ENCODE measurements at places on chromosomes 2 and 18.

- H3K4me3 ChIP-seq: no peak overlapping the region
- DNase-seq: no peak
- peaks cover 14% of the 10 kb centered on the region for H3K4me1 ChIP-seq
- no peak overlapping the region for H3K27ac ChIP-seq
- no peaks in the 10 kb centered on the region for H3K36me3 ChIP-seq
Measured at GRCh38 chr18:45063246-45064038, 382.8 kb downstream of the SETBP1 start.

GRCh38 chr2:129482626-129483025 lies 496.8 kb upstream of the RAB6C start:
- no peak for DNase-seq
- H3K4me3 ChIP-seq: no peak overlapping the region
- no peaks in the 10 kb centered on the region for H3K4me1 ChIP-seq
- 0 out of 2 replicates have a peak, but pooled peaks cover 4% of the 10 kb centered on the region for H3K27me3 ChIP-seq

- no peaks in the 10 kb centered on the region for H3K36me3 ChIP-seq
- H3K4me1 ChIP-seq: no peaks in the 10 kb centered on the region
- H3K27ac ChIP-seq: 0 out of 2 replicates have a peak overlapping the region, but pooled peaks have one; percentile 7
- H3K4me3 ChIP-seq: no peak overlapping the region
- peak; percentile 85 for DNase-seq
Measured at GRCh38 chr18:46073474-46074331, 1.6 kb upstream of the PSTPIP2 start.

GRCh38 chr2:44679990-44680389 lies 261.5 kb upstream of the SIX3 start:
- DNase-seq: no peak
- no peak overlapping the region for H3K4me3 ChIP-seq
- no peaks in the 10 kb centered on the region for H3K27me3 ChIP-seq
- no peaks in the 10 kb centered on the region for H3K36me3 ChIP-seq
- no peak overlapping the region for H3K27ac ChIP-seq

DNA sequence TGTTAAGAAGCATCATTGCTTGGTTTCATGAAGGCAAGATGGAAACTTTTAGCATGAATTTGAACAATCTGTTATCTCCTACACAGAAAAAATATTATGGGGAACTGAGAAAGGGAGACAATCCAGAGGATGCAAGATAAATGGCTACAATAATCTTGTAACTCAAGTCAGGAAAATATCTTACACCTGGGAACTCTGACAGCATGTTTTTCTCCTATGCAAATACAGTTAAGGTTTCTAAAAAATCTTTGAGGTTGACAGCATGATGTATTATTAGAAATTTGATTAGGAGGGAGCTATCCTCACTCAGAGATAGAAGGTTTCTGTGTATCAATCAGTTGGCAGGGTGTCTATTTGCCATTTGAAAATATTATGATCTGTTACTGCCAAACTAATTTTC lies 75.6 kb downstream of the GPD2 start:
- no peak overlapping the region for H3K4me3 ChIP-seq
- no peak for DNase-seq
- peaks cover 6% of the 10 kb centered on the region for H3K36me3 ChIP-seq
- no peak overlapping the region for H3K27ac ChIP-seq
- no peaks in the 10 kb centered on the region for H3K4me1 ChIP-seq
- H3K27me3 ChIP-seq: no peaks in the 10 kb centered on the region

- H3K4me3 ChIP-seq: peak overlapping the region; percentile 20
- H3K36me3 ChIP-seq: no peaks in the 10 kb centered on the region
- peak overlapping the region; percentile 44 for H3K27ac ChIP-seq
- peaks cover 33% of the 10 kb centered on the region for H3K4me1 ChIP-seq
- H3K27me3 ChIP-seq: no peaks in the 10 kb centered on the region
Measured at GRCh38 chr2:181946444-181947127, 39.1 kb upstream of the PPP1R1C start.

- H3K4me3 ChIP-seq: peak overlapping the region; percentile 76
- H3K27ac ChIP-seq: 0 out of 2 replicates have a peak overlapping the region, but pooled peaks have one; percentile 7
- H3K4me1 ChIP-seq: peaks cover 55% of the 10 kb centered on the region
- H3K36me3 ChIP-seq: peaks cover 3% of the 10 kb centered on the region
Measured at GRCh38 chr2:105329197-105329554, 359 bp downstream of the TGFBRAP1 start.

DNA sequence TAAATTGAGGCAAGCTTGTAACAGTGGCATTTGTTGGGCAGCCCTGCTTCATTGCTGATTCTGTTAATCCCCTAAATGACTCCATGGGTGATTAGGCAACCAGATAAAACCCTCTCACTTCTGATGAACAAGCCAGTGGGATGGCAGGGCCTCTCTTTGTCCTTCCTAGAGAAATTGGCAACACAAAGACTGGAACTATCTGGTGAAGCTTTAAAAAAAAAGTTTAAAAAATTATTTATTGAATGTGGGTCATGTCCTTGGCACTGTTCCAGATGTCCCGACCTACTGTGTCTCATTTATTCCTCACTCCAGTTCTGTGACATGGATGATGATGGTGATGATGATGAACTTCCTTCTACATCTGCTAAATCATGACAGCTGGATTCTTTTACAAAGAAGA lies 30.8 kb downstream of the NRP2 start:
- H3K36me3 ChIP-seq: no peaks in the 10 kb centered on the region
- peaks cover 13% of the 10 kb centered on the region for H3K4me1 ChIP-seq

- H3K4me1 ChIP-seq: no peaks in the 10 kb centered on the region
- DNase-seq: no peak
- no peaks in the 10 kb centered on the region for H3K36me3 ChIP-seq
Measured at GRCh38 chr2:60358476-60358875, 195.0 kb downstream of the BCL11A start.

- H3K4me1 ChIP-seq: no peaks in the 10 kb centered on the region
- no peak for DNase-seq
- H3K36me3 ChIP-seq: no peaks in the 10 kb centered on the region
- no peak overlapping the region for H3K27ac ChIP-seq
- no peak overlapping the region for H3K4me3 ChIP-seq
Measured at GRCh38 chr18:46184727-46185126, 80.5 kb downstream of the HAUS1 start.

DNA sequence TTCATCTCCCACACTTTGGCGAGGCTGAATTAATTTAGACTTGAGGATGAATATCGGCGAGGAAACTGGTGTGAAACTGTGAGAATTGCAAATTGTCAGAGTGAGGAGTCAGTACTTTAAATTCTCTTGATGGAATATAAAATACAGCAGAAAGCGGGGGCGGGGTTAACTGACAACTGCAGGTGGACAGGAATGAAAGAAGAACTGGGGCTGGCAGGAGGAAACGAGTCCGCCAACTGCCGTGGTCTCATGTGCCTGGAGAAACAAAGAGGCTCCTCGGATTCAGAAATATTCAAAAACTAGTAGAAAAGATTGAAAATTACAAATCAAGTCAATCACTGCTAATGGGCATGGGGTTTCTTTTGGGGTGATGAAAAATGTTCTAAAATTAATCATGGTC lies 44.3 kb downstream of the MOGAT1 start:
- no peak overlapping the region for H3K4me3 ChIP-seq
- no peak for DNase-seq
- H3K27ac ChIP-seq: no peak overlapping the region
- no peaks in the 10 kb centered on the region for H3K27me3 ChIP-seq
- no peaks in the 10 kb centered on the region for H3K4me1 ChIP-seq
- H3K36me3 ChIP-seq: no peaks in the 10 kb centered on the region

GRCh38 chr18:36295880-36296301 lies 1.6 kb upstream of the FHOD3 start:
- H3K4me3 ChIP-seq: no peak overlapping the region
- no peak overlapping the region for H3K27ac ChIP-seq
- H3K4me1 ChIP-seq: 0 out of 2 replicates have a peak, but pooled peaks cover 5% of the 10 kb centered on the region
- no peak for DNase-seq

DNA sequence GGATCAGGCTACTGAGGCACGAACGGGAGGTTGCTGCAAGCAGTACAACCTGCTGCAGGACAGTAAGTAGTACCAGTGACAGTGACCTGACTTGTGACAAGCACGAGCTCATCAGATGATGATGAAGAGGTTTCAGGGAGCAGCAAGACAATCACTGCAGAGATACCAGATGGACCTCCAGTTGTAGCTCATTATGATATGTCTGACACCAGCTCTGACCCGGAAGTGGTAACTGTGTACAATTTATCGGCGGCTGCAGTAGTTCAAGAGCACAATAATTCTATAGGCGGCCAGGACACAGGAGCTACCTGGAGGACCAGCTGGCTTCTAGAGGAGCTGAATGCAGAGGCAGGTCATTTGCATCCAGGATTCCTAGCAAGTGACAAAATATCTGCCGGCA lies 64.0 kb upstream of the GULP1 start:
- H3K27ac ChIP-seq: no peak overlapping the region
- no peak overlapping the region for H3K4me3 ChIP-seq
- H3K4me1 ChIP-seq: no peaks in the 10 kb centered on the region
- no peaks in the 10 kb centered on the region for H3K36me3 ChIP-seq

GRCh38 chr2:98822301-98823164 lies 91.6 kb upstream of the MGAT4A start:
- no peaks in the 10 kb centered on the region for H3K27me3 ChIP-seq
- DNase-seq: no peak
- no peaks in the 10 kb centered on the region for H3K36me3 ChIP-seq
- H3K4me3 ChIP-seq: no peak overlapping the region

DNA sequence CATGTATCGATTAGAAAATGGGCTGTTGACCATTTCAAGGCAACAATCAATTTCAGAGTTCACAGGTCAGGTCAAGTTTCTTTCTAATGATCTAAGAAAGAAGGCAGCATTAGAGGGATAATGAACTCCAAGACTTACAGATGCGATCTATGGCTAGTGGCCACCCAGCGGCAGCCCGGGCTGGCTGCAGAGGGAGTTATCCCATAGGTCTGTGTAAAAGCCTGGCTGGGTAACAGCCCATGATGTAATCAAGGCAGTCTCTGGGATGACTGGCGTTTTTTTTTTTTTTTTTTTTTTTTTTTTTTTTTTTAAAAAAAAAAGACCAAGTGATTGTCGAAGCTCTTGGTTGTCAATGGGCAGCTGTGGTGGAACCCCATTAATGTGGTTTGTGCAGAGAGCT lies 171.1 kb upstream of the SKOR2 start:
- H3K4me1 ChIP-seq: no peaks in the 10 kb centered on the region
- H3K27me3 ChIP-seq: no peaks in the 10 kb centered on the region
- no peak overlapping the region for H3K4me3 ChIP-seq
- no peak for DNase-seq
- no peak overlapping the region for H3K27ac ChIP-seq

GRCh38 chr18:23012249-23012648 lies 79.1 kb downstream of the RBBP8 start:
- no peak overlapping the region for H3K4me3 ChIP-seq
- H3K27me3 ChIP-seq: no peaks in the 10 kb centered on the region
- DNase-seq: no peak

DNA sequence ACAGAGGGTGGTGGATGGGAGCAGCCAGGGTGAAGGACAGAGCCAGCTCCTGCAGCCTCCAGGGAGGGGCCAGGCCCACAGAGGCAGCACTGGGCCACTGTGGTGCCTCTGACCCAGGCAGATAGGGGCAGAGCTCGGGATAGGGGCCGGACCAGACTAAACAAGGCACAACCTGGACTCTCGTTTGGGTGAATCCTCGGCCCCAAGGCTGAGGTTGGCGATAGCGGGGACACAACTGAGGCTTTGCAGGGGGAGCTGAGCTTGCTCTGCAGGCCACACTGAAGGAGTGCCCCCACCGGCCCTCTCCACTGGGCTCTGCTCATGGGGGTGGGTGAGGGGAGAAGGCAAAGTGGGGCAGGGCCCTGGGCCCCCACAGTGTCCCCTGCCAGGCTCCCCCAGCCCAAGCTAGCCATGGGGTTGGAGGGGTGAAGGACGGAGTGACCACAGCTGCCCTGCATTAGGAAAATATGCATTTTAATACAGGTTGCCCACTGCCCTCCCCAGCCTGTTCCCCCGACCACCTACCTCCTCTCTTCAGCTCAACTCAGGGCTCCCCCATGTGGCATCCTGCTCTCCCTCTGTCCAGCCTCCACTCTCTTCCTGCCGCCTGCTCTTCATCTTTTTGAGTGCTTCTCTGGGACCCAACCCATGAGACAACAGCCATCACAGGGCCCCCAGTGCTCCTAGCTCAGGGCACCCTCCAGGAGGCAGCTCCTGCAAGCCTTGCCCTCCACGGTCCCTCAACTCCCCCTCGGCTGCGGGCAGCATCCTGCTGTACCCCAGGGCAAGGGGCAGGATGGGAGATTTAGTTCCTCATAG lies 152.8 kb downstream of the INHBB start:
- no peaks in the 10 kb centered on the region for H3K27me3 ChIP-seq
- no peak overlapping the region for H3K27ac ChIP-seq
- no peak overlapping the region for H3K4me3 ChIP-seq
- no peak for DNase-seq

- H3K36me3 ChIP-seq: no peaks in the 10 kb centered on the region
- DNase-seq: peak; percentile 79
- H3K27me3 ChIP-seq: no peaks in the 10 kb centered on the region
- 0 out of 2 replicates have a peak, but pooled peaks cover 6% of the 10 kb centered on the region for H3K4me1 ChIP-seq
Measured at GRCh38 chr2:37982147-37982582, 57.1 kb downstream of the RMDN2 start.

GRCh38 chr2:127342101-127342500 lies 45.7 kb downstream of the MAP3K2 start:
- H3K27me3 ChIP-seq: no peaks in the 10 kb centered on the region
- peaks cover 13% of the 10 kb centered on the region for H3K36me3 ChIP-seq
- H3K27ac ChIP-seq: no peak overlapping the region

- no peak overlapping the region for H3K4me3 ChIP-seq
- H3K27me3 ChIP-seq: peaks cover 20% of the 10 kb centered on the region
- no peak for DNase-seq
- peaks cover 3% of the 10 kb centered on the region for H3K4me1 ChIP-seq
- no peaks in the 10 kb centered on the region for H3K36me3 ChIP-seq
Measured at GRCh38 chr18:24490539-24490938, 30.1 kb downstream of the HRH4 start.

- H3K36me3 ChIP-seq: no peaks in the 10 kb centered on the region
- peaks cover 30% of the 10 kb centered on the region for H3K4me1 ChIP-seq
- no peaks in the 10 kb centered on the region for H3K27me3 ChIP-seq
- peak overlapping the region; percentile 81 for H3K4me3 ChIP-seq
Measured at GRCh38 chr2:201257381-201257955, 2.9 kb upstream of the CASP8 start.

- H3K27ac ChIP-seq: no peak overlapping the region
- no peaks in the 10 kb centered on the region for H3K27me3 ChIP-seq
- no peaks in the 10 kb centered on the region for H3K36me3 ChIP-seq
- no peak overlapping the region for H3K4me3 ChIP-seq
Measured at GRCh38 chr2:173248381-173248780, 106.3 kb upstream of the CDCA7 start.

DNA sequence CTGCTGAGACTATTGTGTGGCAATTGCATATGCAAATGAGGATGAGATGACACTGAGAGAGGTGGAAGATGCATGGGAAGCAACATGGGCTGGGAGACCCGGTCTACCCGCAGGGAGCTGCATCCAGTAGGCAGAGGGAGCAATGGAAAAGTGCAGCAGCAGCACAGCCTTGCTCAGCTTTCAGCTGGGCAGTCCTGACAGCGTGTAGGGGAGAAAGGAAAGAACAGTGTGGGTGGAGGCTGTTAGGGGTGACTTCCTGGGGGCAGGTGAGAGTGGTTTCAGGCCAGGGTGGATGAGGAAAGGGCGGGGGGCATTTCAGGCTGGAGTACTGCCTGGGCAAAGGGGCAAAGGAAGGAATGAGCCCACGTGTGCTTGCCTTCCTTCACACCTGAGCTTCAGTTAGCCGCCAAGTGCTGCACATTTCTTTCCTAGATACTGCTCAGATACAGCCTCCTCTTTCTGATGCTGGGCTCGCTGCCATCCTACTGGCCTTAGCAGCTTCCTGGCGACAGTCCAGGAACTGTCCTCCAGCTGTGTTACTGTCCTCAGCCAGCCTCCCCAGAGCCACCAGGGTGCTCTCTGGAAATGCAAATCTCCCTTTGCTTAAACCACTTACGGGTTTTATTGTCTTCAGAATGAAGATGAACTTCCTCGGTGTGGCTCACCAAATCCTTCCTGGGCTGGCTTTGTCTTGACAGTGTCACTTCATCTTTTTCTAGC lies 276.3 kb downstream of the TSN start:
- H3K4me3 ChIP-seq: no peak overlapping the region
- no peaks in the 10 kb centered on the region for H3K36me3 ChIP-seq
- no peak for DNase-seq
- H3K27me3 ChIP-seq: peaks cover 87% of the 10 kb centered on the region
- H3K4me1 ChIP-seq: no peaks in the 10 kb centered on the region
- no peak overlapping the region for H3K27ac ChIP-seq
